ENCODE measurements at places on chromosomes 7 and 10.

- ATAC-seq: no peak
Measured at GRCh38 chr7:90982228-90982627, 282.0 kb upstream of the FZD1 start.

GRCh38 chr10:34761453-34761852 is 53.6 kb downstream of the PARD3 start:
- no peak for ATAC-seq

- no peak for ATAC-seq
Measured at GRCh38 chr10:127300868-127301321, 104.5 kb upstream of the INSYN2A start.

GRCh38 chr10:71232089-71232998 is 20.0 kb downstream of the UNC5B start:
- ATAC-seq: no peak

GRCh38 chr10:60453036-60453435 is 63.4 kb upstream of the ANK3 start:
- no peak for ATAC-seq

- no peak for ATAC-seq
Measured at GRCh38 chr7:137658190-137658900, 188.4 kb downstream of the DGKI start.

- no peak for ATAC-seq
Measured at GRCh38 chr7:15686957-15687545, 568 bp upstream of the MEOX2 start.

- no peak for ATAC-seq
Measured at GRCh38 chr7:38873433-38873832, 35.6 kb downstream of the VPS41 start.

DNA sequence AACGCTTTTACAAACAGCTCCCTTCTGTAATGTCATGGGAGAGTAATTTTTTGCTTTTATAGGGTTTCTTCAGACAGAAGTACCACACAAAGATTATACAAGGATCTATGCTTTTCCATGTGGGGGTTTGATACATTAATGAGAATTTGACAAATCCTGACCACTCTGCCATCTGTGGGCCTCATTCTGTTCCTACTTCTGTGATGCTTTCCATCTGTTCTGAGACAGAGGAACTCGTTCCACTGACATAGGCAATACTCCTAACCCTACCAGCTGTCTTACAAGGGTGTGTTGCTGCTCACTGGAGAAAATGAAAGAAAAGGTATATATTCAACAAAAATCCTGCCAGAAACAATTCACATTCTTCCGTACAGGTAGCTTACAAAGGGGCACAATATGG is 59.4 kb upstream of the NAMPT start:
- no peak for ATAC-seq

DNA sequence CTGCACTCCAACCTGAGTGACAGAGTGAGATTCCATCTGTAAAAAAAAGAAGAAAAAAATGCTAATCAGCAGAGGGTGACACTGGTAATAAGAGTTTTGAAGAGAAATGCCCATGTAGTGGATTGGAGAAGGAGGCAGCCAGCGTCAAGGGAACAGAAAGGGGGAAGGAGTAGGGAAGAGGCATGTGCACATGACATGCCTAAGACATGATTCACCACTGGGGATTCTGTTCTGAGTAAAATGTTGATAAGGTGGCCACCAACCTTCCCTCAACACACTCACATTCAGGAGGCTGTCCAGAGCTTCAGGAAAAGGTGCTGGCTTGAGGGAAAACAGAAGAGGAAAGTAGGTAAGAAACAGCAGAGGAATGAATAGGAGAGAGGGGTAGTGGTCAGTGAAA is 39.9 kb downstream of the AKR1D1 start:
- ATAC-seq: no peak

- no peak for ATAC-seq
Measured at GRCh38 chr7:111006040-111006439, 84.9 kb upstream of the LRRN3 start.

GRCh38 chr10:86207226-86207625 is 159.4 kb downstream of the GRID1 start:
- no peak for ATAC-seq

DNA sequence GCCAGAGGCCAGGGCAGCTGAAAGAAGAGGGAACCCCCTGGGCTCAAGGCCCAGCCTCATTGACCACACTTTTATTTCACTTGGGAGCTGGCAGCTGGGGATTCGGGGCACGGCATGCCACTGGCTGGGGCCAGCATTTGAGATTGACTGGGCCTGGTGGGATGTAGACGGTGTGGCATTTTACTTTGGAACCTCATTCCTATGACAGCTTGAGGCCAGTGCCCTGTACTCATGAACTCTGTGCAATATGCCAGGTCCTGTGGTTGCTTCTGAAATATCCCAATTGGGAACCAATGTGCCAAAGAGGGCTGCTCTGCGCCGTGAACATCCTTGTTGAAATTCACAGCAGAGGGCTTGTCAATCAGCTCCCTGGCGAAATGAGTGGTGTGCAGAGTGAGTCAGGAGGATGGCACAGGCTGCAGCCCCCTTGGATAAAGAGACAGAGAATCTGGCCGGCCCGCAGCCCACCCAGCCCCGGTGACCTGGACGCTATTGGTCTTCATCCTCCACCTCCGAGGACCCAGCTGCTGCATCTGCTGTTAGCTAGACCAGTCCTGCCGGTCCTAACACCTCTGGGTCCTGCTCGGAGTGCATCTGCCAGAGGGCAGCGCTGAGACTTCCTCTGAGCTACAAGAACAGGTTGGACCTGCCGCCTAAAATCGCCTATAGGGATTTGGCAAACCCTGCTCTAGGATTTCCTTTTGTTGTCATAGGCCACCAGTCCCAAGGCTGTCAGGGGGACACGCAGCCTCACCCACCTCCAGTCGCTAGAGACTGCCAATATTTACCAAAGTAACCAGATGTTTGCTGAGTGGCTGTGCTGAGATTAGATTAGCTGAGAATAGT is 58.0 kb downstream of the PRKAG2 start:
- ATAC-seq: no peak

GRCh38 chr10:133306941-133307379 is 1.7 kb downstream of the TUBGCP2 start:
- ATAC-seq: no peak

DNA sequence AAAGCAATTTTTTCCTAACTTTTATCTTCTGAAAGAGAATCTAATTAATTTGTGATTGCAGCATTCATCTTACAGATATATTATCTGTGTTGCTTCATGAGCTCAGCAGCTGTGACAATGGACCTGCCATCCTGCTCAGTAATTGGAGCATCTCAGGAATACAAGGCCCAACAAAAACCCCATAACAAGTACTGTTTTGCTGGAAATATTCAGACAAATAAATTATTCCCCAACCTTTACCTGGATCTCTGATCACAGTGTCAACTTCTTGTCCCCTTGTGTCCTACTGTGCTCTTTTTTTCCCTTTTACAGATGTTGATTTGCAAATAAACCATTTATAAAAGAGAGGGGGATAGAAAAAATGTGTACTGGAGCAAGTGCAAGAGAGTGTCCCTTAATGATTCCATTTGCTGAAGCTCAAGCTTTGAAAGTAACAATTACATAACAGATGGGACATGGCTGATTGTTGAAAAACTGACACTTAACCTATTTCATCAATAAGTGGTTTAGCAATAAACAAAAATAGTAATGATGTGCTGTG is 1063.4 kb upstream of the GHITM start:
- no peak for ATAC-seq

- peak; percentile 81 for ATAC-seq
Measured at GRCh38 chr10:110324201-110324804, 19.6 kb upstream of the SMNDC1 start.

GRCh38 chr7:111029574-111030251 is 61.2 kb upstream of the LRRN3 start:
- peak; percentile 62 for ATAC-seq

GRCh38 chr7:129790136-129790535 is 162.6 kb downstream of the UBE2H start:
- ATAC-seq: no peak

- ATAC-seq: no peak
Measured at GRCh38 chr7:142864980-142865747, 10.3 kb downstream of the EPHB6 start.

- ATAC-seq: no peak
Measured at GRCh38 chr10:90779548-90779947, 78.3 kb downstream of the HTR7 start.

- ATAC-seq: no peak
Measured at GRCh38 chr7:37698276-37698675, 14.7 kb downstream of the GPR141 start.

DNA sequence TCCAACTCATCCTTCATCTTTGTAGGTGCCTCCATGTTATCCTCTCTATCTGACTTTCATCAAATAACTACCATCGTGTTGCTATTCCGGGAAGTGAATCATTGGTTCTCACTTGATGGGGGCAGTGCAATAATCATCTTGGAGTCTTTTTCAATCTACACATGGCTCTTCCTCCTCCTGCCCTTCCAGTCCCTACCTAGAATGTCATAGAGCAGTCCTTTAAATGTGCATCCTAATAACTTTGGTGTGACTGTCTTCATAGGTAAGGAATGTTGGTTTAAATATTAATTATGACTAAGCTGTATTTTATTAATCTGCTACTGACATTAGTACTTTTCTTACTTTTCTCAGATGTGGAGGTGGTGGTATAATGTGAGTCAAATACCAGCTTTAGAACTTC is 8.4 kb upstream of the CDK14 start:
- no peak for ATAC-seq

- ATAC-seq: no peak
Measured at GRCh38 chr10:114507449-114507848, 103.1 kb upstream of the AFAP1L2 start.

- no peak for ATAC-seq
Measured at GRCh38 chr10:78960316-78960800, 108.4 kb upstream of the ZMIZ1 start.

- no peak for ATAC-seq
Measured at GRCh38 chr10:70494966-70495365, 16.4 kb downstream of the PALD1 start.

DNA sequence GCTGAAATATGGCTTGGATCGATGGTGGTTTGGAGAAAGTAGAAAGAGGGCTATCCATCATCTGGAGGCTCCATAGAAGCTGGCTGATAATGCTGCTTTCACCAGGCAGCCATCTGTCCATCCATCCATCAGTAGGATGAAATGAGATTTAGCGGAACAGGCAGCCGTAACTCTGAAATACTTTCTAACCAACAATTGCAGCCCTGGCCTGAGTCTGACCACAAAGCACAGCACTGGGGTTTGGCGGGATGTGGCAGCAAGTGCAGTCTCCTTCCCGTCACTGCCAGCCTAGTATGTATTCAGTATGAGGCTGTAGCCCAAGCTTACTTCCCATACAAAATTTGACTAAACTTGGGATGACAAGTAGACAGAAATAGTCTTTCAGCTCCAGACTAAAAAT is 38.0 kb downstream of the R3HCC1L start:
- ATAC-seq: no peak

DNA sequence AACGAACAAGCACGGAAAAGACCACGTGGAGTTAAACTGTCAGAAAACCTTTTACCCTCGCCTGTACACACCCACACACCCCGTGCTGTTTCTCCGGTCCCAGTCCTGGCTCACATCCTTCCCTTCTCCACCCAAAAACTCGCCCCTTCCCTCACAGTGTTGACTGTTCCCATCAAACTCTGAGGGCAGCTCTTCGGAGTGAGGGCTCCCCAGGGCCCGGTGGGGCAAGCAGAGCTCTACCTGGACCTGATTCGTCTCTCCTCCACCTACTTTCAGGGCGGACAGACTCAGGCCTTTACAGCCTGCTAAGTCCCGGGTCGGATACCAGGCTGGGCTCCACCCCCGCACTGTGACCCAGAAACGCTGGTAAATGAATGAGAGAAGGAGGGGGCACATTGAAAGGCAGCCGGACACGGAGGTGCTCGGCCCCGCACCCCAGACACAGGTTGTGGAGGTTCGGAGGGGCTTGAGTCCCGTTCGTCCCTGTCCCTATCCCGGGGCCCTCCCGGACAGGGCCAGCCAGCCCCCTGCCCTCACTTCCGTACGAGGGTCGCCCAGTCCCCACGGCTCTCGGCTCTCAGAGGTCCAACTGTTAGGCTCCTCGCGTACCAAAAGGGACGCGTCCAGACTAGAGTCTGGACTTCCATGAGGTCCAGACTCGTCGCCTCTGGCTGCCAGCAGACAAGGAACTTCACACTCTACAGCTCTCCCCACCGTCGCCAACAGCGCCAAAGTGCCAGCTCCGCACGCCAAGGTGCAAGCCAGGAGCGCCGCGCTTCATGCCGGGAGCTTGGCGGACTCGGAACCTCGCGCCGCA is 31.7 kb upstream of the ASL start:
- peak; percentile 63 for ATAC-seq

DNA sequence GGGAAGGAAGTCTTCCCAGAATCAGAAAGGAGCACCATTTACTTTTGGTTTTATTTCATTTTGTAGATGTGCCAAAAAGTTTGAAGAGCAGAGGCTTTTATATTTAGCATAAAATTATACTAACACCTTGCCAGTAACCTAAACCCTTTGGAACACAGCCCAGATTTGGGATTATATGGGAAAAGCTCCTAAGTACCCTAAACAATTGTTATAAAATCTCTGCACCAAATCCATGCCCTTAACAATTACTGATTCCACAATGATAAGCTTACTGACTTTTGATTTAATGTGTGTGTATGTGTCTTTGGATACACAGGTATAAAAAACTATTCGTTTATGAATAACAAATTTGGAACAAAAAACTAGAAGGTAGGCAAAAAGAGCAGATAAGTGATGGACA is 39.0 kb upstream of the TMEM229A start:
- ATAC-seq: no peak

DNA sequence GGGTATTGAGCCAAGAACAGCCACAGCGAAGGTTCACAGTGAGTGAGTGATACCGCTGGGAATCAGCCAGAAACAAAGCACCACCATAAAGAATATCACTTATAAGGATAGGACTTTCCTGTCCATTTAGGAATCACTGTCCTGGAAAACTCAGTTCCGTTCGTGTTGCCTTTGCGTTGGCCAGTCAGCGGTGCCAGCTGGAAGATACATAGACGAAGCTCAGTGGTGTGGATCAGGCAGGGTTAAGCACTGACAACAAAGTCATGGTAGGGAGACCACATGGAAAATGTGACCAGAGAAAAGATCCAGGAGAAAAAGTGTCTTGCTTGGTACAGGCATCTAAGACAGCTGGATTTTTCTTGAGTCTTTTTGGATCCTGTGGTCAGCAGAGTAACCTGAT is 579.7 kb upstream of the DPP6 start:
- no peak for ATAC-seq

GRCh38 chr7:127348247-127348631 is 44.3 kb downstream of the ZNF800 start:
- ATAC-seq: no peak

DNA sequence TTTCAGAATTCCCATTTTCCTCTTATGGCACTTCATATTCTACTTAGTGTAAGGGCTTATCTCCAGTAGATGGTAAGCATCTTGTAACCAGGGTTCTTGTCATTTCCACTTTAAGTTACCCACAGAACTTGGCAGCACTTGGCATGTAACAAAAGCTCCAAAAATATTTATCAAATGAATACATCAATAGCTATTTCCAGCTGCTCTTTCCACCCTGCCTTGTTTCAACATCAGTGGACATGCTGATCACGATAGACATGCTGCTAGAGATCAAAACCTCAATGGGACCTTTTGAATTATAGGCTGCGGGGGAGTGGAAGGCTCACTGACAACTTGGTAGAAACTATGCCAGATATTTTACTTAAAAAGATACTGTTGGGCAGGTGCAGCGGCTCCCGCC is 32.9 kb downstream of the HOXA1 start:
- ATAC-seq: no peak

Data from stimulated activated memory B cell treated with anti-CD40 and anti-IgM and Interleukin-4, amounts not matched to agents 10 μg/mL and 1 μg/mL and 100 μg/mL, for 72 hours (primary cell).